T-helper 2 cell (primary cell): ENCODE measurements at places on chromosomes 2 and 18.

DNA sequence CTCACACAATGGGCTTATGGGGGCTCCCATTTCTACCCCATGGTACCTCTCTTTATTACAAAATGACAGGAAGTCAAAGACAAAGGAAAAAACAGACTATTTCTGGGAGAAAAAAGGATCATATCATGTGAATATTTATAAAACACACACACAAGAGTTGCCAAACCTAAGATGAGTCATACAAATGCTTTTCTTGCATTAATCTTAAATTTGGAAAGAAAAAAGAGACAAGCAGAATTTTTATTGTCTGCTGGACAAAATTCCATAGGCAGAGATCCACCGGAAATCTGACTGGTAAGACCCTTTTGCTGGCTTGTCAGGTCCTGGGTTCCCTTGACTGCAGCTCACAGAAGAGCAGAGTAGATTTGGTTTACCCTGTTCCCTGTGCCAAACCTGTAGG, 1732.3 kb upstream of the PIK3C3 start:
- DNase-seq: no peak

DNA sequence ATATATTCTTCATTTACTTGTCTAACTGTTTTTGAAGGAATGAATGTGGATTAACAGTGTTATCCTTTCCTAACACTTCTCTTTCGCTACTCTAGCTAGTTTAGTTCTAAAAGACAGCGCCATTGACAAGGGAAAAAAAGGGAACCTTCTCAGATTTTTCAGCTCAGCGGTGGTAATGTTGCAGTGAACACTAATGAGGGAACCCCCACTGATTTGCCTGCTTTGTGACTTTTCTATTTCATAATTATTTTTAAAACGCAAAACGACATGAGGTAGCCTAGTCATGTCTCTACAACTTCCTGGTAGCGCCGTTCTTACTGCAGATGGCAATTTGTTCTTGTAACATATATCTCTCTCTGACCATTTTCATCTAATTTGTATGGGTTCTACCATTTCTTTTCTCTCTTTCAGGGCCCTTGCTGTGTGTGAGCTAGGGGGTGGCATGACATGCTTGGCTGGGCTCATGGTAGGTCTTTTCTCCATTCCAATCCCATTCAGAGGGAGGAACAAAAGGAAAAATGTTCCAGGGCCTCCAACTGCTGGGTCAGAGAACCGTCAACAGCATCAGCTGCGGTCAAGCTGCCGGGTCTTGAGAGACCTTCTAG, 235.5 kb upstream of the SIX3 start:
- DNase-seq: no peak

GRCh38 chr2:63850649-63851048, 9.0 kb downstream of the UGP2 start:
- DNase-seq: no peak

DNA sequence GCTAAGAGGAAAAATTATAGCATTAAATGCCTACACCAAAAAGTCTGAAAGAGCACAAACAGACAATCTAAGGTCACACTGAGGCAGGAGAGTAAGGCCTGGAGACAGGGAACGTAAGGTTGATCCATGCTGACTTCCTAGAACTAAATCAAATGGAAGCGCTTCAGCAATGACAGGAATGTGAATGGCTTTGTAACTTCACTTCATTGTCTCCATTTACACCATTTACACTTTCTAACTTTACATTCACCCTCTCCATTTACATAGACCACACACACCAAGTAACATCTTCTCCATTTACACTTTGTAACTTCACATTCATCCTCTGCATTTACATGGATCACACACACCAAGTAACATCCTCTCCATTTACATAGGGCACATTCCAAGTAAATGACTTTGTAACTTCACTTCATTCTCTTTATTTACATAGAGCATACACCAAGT, 103.1 kb upstream of the SPATS2L start:
- no peak for DNase-seq

GRCh38 chr2:130313812-130314334, 28.8 kb upstream of the IMP4 start:
- no peak for DNase-seq

GRCh38 chr2:113105047-113105785, 22.2 kb upstream of the IL1RN start:
- DNase-seq: no peak

DNA sequence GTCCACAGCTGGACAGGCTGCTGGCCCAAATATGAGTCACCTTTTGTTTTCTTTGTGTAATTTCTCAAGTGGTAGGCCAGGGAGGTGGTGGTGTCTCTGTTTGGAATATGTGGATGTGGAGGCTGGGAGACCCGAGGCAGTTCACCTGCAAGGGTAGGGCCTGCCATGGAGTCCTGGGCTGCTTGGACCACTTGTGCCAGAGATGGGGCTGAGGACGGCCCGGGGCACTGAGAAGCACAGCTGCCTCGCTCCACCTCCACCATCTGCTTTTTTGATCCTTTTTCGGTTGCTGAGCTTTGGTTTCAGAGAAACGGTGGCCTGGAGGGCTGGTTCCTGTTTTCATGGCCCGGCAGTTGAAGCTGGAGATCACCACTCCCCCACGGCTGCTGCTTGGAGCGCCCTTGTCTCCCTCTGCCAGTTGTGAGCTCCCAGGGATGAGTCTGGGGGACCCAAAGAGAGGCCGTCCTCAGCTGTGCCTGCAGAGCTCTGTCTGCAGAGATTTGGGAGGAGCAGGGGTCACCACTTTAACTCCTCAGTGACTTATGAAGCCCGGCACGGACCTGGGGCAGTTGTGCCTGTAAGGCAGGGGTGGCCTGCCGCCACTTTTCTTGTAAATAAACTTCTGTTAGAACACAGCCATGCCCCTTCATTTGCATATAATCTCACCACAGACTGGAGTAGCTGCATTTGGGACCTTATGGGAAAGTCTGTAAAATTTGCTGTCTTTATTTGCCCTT, 67.6 kb upstream of the MCFD2 start:
- no peak for DNase-seq

- DNase-seq: no peak
Observed at GRCh38 chr2:6806604-6807003, 59.1 kb downstream of the CMPK2 start.

DNA sequence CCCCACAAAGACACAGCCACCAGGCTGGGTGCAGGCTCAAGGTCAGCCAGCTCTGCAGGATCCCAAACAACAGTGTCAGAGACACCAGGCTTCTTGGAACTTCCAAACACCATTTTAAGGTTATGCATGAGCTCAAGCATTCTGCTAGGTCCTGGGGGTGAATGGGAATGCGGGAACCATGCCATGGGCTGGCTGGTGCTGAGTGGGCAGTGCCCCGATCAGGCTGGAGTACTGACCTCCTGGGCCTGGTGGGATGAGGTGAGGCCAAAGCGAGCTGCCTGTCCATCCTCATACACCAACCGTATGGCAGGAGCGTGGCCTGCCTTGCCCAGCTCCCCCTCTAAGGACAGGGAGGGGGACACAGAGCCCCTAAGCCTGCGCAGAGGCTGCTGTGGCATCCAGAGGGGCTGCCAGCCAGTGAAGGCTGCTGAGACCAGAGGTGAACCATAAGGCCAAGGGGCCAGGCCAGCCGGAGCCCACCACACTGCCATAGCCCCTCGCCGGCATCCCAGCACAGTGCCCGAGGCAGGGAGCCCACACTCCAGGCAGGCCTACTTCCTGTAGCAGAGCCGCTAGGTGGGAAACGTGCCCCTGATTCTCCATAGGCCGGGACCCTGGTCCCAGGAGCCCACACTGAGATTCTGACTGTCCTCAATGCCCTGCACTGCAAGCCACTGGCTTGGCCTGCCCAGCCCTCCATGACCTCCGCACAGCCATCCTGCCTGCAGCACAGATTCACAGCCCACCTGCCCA, 135.0 kb downstream of the HDAC4 start:
- DNase-seq: no peak

DNA sequence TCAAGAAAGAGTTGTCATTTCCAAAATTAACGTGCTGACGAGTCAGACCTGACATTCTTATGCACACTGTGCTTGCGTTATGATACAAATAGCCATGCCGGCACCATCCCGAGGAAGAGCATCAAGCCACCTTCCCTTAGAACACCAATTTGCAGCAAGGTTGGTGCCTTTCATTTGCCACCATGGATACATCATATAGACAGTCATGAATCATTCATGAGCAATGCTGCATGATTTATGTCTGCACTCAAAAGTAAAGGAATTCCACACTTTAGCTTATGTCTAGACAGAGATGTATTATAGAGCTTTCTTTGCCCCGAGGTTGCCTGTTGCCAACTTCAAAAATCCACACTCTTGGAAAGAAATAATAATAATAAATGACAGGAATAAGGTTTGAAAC, 166.9 kb downstream of the VWC2L start:
- no peak for DNase-seq

DNA sequence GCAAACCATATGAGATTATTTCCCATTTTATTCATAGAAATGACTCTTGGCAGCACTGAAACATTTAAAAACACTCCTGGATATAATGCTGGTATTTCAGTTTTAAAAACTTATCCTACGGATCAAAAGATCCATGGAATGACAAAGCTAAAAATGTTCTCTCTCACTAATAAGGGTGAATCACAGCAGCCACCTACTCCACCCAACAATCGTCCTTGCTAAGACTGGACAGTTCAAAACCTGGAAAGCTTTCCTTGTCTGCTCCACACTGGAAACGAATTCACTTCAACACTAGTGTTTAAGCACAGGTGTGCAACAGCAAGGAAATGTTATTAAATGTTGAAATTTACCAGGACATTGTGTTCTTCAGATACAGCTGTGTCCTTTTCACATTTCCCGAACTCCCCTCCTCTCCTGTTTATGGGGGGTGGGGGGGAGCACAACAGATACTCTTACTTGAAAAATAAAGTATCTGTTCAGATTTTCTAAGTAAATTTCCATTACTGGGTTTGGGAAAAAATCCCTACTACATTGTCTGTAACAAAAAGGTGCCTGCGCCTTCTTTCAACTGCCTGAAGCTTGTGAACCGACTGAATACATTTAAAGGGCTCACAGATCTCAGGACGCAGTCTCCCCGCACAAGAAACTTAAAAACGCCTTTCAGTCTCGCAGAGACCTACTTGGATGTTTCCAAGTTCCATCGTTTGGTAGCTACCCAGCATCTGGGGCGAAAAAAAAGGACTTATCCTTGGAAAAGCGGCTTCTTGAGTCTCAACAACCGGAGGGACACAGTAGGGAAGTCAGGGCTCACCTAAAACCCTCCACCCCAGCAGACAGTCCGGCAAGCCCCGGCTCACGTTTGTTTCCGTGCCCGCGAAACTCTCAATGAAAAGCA, 1.3 kb downstream of the YWHAQ start:
- DNase-seq: no peak
